ENCODE measurements at places on chromosomes 1 and 21.

- no peak for DNase-seq
These were observed 18.1 kb upstream of the GALNT2 start for GRCh38 chr1:230048922-230049321.

GRCh38 chr1:46569884-46570725 is 18.7 kb upstream of the KNCN start:
- no peak for DNase-seq

- peak; percentile 59 for DNase-seq
These were observed 3.6 kb downstream of the REN start for GRCh38 chr1:204162494-204163074.

DNA sequence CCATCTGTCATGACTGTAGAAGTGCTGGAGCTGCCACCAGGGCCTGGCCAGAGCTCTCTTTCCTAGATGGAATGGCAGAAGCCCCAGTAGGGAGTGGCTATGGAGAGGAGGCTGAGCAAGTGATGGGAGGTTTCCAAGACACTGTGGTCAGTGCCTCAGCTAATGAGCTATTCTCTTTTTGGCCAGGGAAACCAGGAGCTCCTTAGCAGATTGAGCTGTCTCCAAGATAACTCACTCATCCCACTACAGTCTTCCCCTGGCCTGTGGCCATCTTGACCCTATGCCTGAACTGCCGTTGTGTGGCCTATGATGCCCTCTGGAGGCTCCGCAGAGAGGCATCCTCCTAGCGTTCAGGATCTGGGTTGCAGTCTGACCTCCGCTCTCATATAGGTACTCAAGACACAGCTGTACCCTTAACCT is 60.5 kb downstream of the ERI3 start:
- no peak for DNase-seq

DNA sequence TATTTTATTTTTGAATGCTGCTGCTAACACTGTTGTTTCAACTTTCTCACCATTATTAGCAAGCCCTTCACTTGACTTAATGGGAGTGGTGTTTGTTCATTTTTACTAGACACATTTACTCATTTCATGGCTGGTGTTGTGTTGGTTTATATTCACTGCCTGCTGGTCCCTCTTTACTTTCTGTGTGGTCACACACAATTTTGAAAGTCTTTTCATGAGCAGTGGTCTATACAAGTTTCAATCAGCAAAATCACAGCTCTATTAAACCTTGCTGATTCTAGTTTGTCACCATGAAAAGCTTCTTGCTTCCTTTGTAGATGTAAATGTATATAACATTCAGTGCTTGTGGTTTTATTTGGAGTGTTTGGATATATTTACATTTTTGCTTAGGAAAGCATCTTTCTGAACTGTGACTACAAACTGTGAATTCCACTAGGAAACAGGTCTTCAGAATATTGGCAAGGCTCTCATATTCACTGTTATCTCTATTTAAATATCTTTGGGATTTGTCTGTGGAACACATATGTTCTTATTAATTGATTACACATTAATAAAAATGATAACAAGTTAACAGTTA is 22.8 kb downstream of the ATP6V1G3 start:
- no peak for DNase-seq

- no peak for DNase-seq
These were observed 417.2 kb downstream of the PCP4 start for GRCh38 chr21:40284409-40284808.

DNA sequence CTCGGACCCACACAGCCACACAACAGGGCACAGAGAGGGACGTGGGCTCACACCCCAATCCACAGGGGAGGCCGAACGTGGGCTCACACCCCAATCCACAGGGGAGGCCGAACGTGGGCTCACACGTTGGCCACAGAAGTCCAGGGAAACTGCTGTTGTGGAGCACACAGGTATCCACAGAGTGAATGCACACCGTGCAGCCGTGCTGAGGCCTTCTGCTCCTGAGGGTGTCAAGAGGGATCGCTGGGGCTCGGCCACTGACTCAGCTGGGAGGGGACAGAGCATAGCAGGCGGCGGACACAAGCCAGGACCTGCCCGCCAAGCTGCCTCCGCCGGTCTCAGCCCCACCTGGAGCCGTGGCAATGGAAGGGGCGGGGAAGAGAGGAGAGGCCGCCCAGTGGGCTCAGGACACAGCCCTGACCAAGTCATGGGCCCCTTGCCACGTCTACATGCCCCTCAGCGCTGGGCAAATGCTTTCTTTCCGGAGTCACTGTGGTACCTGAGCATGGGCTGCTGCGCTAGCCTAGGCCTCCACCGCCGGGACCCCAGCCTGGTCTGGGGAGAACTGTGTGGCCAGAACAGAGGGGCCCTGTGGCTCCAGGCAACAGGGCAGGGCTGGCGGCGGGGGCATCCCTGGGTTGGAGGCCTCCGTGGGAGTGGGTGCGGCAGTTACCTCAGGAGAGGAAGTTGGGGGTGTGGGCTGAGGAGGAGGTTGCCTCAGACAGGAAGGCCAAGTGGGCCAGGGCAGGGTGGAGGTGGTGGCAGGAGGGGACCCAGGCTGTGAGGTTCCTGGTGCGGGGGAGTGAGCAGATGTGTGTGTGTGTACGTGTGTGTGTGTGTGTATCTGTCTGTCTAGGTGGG is 1.2 kb downstream of the SYTL1 start:
- DNase-seq: peak; percentile 64

GRCh38 chr1:237181743-237182317 is 139.8 kb downstream of the RYR2 start:
- no peak for DNase-seq

- no peak for DNase-seq
These were observed 7.4 kb downstream of the CHI3L2 start for GRCh38 chr1:111234866-111235265.

GRCh38 chr1:51147394-51147793 is 45.4 kb downstream of the C1orf185 start:
- no peak for DNase-seq

DNA sequence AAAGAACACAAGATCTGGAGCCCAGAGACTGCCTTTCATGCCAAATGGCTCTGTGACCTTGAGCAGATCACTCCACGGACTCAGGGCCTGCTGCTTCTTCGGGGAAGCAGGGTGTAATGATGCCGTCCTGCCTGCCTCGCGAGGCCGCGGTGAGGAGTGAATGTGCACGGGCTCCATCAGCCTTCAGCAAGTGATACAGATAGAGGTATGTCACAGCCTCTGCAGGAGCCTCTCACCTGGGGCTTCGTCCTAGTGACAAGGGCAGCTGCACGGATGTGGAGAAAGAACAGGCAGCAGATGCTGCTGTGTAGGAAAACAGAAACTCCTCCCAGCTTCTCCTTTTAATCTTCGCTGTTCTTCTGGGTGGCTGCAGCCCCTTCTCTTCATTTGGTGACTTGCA is 127.5 kb downstream of the KCNN3 start:
- no peak for DNase-seq

DNA sequence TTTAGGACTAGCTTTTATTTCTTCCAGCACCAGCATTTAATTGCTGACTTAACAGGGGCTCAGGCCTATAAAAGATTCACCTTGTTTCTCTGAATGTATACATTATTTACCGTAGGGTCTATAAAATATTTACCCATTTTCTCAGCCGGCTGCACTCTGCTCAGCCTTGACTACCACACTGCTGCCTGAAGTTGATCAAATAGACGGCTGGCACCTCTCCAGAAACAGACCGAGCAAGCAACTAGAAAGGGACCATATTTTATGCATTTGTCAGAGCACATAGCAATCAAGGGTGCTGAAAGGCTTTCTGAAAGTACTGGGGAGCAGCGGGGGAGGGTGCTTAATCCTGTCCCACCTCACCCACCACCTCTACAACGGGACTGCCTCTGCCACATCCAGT is 64.7 kb upstream of the FGGY start:
- DNase-seq: no peak
